ENCODE measurements at places on chromosomes 5 and 9. TPM values are rescaled to one million over a fixed set of nuclear protein-coding genes. Genes with fewer than 3 reads are reported as not detected.

The REEP2 gene
- 1.3 TPM for total RNA-seq

The ZNF608 gene
- 0.29 TPM for total RNA-seq

The FBP1 gene
- total RNA-seq: 0.51 TPM

The ZMAT2 gene
- total RNA-seq: 83.2 TPM

The ZFP37 gene
- total RNA-seq: 0.98 TPM

DNA sequence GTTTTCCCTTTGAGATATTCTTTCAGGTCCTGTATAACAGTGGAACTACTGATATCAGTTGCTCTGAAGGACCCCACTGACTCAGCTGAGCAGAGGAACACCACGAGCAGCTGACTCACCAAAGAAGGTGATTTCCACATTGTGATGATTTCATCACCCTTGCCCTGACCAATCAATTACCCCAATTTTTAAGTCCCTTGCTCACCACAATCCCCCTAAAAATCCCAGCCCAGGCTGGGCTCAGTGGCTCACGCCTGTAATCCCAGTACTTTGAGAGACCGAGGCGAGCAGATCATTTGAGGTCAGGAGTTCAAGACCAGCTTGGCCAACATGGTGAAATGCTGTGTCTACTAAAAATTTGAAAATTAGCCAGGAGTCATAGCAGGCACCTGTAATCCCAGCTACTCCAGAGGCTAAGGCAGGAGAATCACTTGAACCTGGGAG is 125.3 kb upstream of the ABCA1 start:
- peak; percentile 21 for DNase-seq

DNA sequence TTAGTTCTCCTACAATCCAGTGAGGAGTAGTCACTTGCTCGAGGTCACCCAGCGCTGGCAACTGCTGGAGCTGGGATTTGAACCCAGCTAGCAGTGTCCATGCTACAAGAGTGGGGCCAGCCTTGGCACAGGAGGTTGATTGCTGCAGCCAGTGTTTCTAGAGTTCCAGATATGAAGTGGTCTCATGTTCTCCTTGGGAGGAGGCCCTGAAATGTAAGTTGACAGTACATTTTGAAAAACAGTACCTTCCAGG is 802 bp downstream of the CCDC107 start:
- no peak for DNase-seq

DNA sequence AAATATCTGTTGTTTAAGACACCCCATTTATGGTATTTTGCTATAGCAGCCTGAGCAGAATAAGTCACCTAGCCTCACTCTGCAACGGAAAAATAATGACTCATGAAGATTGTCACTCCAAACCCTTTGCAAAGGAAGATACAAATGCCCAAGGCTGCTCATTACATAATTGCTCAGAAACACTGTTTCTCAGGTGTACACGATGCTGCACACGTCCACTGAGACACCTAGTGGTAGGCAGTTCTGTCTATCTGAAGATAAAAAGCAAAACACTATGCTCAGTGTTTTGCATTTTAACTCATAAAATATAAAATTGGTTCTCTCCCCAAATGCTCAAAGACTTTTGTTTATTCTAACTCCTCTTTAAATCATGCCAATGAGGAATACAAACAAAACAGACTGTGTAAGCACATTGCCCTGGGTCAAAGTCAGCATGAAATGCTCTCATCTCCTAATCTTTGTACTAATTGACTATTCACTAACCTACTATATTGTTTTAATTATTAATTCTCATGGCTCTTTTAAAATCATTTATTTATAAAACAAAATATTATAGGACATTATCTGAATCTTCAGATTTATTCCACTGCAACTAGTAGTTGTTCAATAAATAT is 7.7 kb upstream of the TSLP start:
- DNase-seq: no peak

DNA sequence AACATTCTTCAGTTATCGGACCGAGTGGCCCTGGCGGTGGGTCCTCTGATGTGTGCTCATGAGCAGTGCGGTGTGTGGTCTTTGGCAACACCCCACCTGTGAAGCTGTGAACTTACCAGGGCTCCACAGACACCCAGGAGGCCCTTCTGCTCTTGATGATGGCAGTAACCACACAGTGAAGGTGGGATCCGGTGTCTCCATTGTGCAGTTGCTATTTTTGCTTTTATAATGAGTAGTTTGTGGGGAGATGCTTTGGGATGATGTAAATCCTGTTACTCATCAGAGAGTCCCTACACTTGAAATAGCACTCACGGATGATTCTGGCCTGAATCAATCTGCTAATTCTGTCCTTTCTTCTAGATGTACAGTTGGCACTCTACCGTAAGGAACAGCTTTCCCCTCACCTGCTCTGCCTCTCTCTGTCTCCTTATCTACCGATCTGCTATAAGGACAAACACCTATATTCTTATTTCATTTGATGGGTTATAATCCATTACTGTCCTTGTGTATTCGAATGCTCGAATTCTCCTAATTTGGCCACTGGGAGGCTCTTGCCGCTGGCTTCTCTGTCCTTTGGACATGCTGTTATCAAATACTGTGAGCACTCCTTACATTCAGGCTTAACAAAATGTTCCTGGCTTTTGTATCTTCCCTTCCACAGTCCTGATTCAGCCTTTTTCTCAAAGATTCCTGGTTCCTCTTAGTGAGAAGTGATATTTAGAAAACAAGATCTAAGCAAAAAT is 20.2 kb downstream of the ATPSCKMT start:
- no peak for DNase-seq

DNA sequence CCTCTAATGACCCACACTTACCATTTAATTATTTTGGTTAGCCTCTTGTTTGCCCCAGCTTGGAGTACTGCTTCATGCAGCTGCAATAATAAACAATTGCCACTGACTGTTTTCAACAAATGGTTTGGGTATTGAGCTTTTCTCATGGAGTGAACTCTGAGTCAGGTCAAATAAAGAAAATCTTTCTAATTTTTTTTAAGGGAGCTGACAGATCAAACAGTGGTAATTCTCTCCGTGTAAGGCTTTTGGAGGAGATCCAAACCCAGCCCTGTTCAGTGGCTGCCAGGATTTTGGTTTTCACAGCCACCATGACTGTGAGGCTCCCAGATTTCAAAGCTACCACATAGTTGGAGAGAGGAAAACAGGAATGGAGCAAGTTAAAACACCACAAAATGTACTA is 110.7 kb upstream of the EFNA5 start:
- no peak for DNase-seq

DNA sequence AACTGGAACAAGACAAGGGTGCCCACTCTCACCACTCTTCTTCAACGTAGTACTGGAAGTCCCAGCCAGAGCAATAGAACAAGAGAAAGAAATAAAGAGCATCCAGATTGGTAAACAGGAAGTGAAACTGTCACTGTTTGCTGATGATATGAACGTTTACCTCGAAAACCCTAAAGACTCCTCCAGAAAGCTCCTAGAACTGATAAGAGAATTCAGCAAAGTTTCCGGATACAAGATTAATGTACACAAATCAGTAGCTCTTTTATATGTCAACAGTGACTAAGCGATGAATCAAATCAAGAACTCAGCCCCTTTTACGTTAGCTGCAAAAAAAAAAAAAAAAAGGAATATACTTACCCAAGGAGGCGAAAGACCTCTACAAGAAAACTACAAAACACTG is 306.6 kb downstream of the PLK2 start:
- DNase-seq: no peak

DNA sequence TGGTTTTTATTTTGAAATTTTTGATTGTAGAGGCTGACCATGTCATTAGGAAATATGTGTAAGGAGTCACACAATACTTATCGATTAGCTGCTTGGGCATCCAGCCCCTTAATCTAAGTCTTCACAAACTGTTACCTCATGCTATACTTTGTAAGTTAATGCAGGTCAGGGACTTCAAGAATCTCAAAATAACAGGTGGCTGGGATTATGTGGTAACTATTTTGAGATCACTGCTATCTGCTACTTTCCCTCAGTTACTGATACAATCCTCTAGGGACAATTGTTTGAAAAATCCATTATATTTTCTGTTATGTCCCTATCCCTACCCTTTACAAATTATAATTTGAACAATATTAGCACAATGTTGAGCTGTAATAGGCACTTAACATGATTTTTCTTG is 21.7 kb downstream of the FTMT start:
- no peak for DNase-seq

- DNase-seq: no peak
Measured at GRCh38 chr5:159678657-159679392, 237.5 kb upstream of the ADRA1B start.

DNA sequence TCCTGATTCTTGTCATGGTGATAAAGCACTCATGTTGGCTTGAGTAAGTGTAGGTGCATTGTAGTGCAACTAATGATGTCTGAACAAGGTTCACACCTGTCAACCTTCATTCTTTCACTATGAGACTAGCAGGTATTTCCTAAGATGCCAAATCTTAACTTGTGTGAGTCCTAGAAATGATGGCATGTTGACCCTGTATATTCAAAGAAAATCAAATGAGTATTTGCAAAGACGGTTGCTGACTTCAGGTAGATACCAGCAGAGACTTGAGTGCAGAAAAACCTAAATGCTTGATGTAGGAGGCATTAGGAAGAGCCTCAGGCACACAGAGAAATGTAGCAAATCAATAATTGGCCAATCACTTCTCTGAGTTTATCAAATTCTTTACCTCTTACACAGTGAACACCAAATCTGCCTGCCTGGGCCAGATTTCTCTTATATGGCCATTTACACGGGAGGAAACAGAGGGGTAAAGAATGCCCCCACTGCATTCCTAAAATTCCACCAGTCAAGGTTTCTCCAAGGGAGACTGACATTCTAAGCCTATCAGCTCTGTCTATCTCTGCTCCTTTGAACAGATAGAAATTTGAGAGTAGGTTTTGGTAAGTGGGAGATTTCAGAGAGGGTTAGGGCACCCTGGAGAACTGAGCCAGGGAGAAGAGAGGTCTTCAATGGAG is 488.6 kb upstream of the WWC1 start:
- DNase-seq: no peak

- no peak for DNase-seq
Measured at GRCh38 chr9:10095208-10095607, 517.6 kb downstream of the PTPRD start.

Measured in activated T-cell treated with anti-CD3 and anti-CD28 coated beads, Interleukin-2, amount 50 U/mL, for 4 hours (primary cell).